ENCODE measurements at places on chromosomes 4 and X.
A peak's percentile ranks its signal among the peaks of the same experiment; 100 is the strongest.

- DNase-seq = peak; percentile 35
Measured at GRCh38 chr4:40197879-40198689, 1.3 kb downstream of the RHOH start.

- no peak for DNase-seq
Measured at GRCh38 chr4:176137631-176138030, 57.8 kb downstream of the SPATA4 start.

DNA sequence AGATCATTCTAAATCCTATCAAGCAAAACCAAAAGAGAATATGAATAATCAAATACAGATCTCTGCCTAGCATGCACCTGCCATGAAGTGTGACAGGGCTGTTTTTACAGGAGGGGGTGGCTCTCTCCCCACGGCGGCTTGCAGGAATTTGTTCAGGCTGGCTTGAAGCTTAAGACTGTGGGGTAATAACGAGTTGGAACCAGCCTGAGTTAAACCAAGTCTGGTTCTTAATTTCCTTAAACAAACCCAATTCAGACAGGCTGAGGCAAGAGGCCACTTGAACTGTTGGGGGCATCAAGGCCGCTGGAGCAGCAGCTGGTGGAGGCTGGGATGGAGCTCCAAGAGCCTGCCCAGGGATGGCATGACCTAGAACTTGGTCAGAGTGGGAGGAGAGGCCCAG, 45.1 kb upstream of the LGI2 start:
- DNase-seq = no peak

DNA sequence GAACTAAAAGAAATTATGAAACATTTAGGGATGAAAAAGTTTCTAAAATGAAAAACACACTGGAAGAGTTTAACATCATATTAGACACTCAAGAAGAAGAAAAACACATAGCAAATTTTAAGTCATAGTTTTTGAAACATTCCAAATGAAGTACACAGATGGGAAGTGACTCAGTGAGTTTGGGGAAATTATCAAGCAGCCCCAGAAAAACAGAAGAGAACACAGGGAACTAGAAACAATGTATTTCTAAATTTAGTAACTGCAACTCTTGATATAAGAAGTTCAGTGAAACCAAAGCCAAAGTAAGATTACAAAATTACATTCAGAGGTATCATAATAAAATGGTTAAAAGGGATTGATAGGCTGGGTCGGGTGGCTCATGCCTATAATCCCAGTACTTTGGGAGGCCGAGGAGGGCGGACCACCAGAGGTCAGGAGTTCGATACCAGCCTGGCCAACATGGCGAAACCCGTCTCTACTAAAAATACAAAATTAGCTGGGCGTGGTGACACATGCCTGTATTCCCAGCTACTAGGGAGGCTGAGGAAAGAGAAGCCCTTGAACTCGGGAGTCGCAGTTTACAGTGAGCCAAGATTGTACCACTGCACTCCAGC, 461.2 kb downstream of the KCTD8 start:
- DNase-seq = no peak

DNA sequence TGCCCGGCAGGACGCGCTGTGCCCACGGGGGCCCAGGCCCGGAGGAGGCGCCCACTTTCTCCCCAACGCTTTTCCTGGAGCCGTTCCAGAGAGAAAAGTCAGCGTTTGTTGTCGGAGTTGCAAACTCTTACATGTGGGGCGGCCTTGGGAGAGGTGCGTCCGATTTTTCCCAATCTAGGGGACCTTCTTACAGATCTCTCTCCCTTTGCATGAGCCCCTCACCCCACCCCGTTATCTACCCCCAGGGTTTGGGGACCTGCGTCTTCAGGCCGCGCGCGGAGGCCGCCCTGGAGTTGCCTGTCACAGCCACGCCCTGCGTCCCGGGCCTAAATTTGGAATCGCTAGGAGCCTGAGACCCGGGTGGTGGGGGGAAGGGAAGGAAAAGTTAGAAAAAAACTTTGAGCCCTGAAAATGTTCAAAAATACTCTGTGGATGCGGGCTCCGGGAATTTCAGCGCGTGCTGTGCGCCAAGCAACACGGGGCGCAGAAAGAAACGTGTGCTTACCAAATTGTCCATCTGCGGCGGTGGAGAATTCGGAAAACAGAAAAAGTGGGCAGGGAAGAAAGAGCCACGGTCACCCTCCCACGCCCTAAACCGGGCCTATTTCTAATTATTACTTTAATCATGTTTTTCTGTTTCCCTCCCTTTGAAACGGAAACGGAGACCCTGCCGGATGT, 587 bp downstream of the CD99 start:
- DNase-seq = peak; percentile 57

DNA sequence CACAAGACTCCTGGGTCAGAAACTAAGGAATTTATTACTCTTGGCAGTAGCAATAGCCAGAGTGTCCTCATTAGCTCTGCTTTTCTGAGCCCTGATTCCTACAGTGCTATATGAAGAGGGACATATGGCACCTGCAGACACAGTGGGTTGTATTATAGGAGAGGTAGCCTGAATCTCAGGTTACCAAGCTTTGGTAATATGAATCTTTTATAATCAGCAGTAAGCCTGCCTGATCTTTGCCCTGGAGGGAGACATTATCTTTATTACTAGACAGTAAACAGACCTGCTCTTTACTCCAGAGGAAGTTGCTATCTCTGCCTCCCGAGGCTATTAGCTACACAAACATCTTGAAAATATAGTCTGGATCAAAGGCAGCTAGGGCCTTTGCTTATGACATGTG, 62.5 kb upstream of the HOPX start:
- no peak for DNase-seq

- DNase-seq = no peak
Measured at GRCh38 chr4:83828601-83829000, 292.7 kb downstream of the GPAT3 start.

- no peak for DNase-seq
Measured at GRCh38 chr4:17504081-17504480, 7.8 kb downstream of the QDPR start.

DNA sequence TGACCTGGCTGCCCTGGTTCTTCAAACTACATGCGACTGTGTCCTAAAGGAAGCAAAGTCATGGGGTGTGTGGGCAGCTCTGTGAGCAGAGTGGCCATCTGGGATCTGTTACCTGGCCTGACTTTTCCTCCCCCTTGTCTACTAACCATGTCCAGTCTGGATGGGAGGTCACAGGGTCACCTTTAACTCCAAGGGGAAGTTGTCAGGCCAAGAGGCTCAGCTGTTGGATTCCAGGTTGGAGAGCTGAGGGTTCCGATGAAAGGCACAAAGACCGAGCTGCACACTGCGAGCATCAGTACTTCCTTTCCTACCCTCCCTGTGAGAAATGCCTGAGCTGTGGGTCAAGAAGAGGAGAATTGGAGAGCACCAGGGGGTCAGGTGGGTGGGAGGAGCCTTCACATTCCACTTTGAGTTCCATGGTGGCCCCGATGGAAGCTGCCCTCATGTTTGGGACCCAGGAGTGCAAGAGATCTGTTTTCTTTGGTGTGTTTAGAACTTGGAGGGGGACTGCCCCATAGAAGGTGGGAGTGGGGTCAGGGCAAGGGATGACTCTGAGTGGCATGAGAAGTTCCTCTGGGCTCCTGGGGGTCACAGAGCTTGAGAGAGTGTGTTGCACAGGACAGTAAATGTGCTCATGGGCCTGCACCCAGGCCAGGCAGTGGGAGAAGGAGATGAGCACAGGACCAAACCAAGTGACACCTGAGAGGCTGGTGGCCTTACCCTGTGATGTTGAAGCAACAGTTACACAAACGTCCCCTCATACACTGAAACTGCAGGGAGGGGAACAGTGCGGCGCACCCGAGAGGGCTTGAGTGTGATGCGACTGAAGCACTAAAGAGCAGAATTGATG, 36.2 kb downstream of the RGS12 start:
- no peak for DNase-seq

DNA sequence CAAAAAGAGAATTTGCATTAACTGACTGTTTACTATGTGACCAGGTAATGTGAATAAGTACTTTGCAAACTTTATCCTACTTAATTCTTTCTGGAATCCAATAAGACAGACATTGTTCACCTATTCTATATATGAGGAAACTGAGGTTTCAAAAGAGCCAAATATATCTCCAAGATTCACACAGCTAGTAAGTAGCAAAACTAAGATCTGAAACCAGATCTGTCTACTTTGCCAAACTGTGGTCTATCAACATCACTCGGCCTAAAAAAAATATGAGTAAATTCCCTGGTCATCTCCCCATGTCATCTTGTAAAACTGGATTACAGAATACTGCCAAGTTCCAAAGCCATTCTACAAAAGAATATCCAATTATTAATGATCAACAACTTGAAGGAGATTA, 52.8 kb downstream of the ANAPC10 start:
- DNase-seq = no peak

GRCh38 chr4:113878668-113879067, 100.8 kb downstream of the ARSJ start:
- no peak for DNase-seq

- DNase-seq = no peak
Measured at GRCh38 chr4:64001229-64001898, 407.9 kb downstream of the TECRL start.
